Muscle of leg (tissue), 16 donors: ENCODE measurements at places on chromosomes 16 and 17. TPM values are rescaled to one million over a fixed set of nuclear protein-coding genes. Genes with fewer than 3 reads are reported as not detected.

The PDE6G gene
- 2.6 TPM for total RNA-seq

The MEIOC gene
- total RNA-seq = 0.27 TPM

The TEX19 gene
- 0.09 TPM for total RNA-seq

The PPY gene
- total RNA-seq = 0.18 TPM

The GAN gene
- 7.2 TPM for total RNA-seq

The HSD3B7 gene
- total RNA-seq = 13.7 TPM

The TBX2 gene
- 9.2 TPM for total RNA-seq

The TBC1D3B gene
- total RNA-seq = 4.4 TPM

The OR3A3 gene
- total RNA-seq = not detected

The PARD6A gene
- 1.3 TPM for total RNA-seq

The TP53TG3 gene
- not detected for total RNA-seq

The SEZ6L2 gene
- 1.1 TPM for total RNA-seq

The SALL1 gene
- under 0.01 TPM for total RNA-seq

The C1QTNF8 gene
- total RNA-seq = not detected
